Thoracic aorta (tissue), 2 donors: ENCODE measurements at places on chromosomes 7 and 10.

DNA sequence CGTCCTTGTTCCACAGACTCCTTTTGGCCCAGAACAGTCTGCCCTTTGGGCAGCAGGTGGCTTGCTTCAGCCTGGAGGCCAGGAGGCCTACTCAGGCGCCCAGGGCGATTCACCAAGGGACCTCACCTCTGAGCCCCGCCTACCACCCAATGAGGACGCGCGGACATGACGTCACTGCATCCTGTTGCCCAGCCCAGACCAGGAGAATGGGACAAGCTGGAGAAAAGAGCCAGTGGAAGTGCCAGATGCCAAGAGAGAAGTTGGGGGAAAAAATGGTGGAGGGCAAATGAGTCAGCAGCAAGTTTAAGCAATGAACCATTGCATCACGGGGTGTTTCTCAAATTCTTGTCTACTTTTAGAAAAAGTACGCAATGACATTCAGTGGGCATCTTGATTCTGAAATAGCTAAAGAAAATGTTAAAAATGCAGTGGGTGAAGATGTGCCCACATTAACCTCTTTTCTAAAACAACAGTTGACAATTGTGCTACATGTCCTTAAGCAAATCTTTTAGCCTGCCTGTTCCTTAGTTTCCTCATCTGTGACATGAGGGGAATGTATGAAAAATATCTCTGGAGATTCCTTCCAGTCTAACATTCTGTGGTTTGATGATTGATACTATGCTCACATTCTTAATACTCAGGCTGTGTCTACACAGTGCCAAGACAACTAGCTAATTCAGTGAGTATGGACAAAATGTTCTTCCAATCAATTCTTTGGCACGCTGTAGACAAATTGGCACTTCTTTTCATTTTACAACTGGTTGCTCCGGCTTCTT, 23.9 kb upstream of the LEP start:
- DNase-seq, result no peak

GRCh38 chr10:93245147-93245546, 171.5 kb downstream of the CYP26A1 start:
- DNase-seq, result no peak

- no peak for DNase-seq
Observed at GRCh38 chr10:133096616-133097269, 9.0 kb downstream of the ADGRA1 start.

DNA sequence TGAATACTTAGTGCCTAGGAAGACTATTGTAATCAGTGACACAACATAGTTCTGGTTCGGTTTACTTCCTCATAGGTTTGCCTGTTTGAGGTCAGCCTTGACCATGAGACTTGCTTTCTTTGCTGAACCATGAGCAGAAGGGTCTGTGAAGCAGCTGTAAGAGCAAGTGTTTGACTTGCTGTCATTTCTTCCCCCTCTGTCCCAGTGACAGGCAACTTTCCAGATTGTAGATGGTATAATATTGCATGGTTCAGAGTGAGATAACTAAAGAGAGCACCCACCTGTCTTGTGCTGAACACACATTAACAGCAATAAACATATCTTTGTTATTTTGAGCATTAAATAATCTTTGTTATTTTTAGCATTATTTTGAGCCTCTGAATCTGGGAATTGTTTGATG, 9.3 kb upstream of the RTKN2 start:
- DNase-seq, result no peak

- DNase-seq, result no peak
Observed at GRCh38 chr7:41973202-41973730, 263.7 kb downstream of the GLI3 start.

DNA sequence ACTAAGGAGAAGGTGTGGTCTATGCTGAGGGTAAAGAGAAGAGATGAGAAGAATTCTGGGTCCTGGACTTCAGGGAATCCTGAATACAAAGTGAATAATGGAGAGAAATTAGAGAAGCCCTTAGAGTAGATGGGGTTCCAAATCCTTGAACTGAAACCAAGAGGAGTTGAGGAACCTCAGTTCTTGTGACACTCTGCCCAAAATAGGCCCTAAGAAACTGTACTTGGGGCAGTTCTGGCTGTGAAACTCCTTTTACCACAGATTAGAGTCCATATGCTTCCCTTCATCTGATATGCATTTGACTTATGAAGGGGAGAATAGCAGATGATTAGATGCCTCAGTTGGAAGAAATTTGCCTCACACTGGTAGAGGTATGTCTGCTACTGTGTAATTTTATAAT, 19.0 kb downstream of the TES start:
- DNase-seq, result no peak

GRCh38 chr7:5539013-5539411, 115.4 kb upstream of the TNRC18 start:
- no peak for DNase-seq

DNA sequence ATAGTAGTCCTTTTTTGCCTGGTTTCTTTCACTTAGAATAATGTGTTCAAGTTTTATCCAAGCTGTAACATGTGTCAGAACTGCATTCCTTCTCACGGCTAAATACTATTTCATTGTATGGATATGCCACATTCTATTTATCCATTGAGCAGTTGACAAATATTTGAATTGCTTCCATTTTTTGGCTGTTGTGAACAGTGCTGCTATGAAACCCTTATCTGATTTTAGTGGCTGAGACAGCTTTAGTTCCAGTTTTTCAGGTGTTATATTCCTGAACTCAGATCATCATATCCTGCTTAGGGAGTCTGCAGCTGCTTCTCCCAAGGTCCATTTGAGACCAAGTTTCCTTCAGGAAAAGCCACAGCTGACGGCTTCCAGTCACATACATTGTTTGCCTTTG, 339.2 kb downstream of the GRID1 start:
- no peak for DNase-seq

GRCh38 chr7:26531926-26532325, 240.3 kb downstream of the SNX10 start:
- DNase-seq, result no peak

GRCh38 chr7:150717814-150718420, 1.5 kb downstream of the GIMAP1 start:
- no peak for DNase-seq

DNA sequence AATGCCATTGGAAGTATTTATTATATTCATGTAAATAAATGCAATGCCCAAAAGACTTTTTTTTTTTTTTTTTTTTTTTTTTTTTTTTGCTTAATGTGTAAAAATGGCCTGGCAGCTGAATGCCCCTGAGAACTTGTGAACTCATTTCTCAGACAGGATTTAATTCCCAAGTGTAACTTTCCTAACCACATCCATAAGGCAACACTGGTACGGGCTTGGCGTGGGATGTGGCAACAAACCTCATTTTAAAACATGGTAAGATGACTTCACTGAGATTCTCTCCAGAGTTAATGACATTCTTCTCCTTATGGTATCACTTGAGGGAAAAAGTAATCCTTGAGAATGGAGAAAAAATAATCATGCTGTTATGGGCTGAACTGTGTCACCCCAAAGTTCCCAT, 150.4 kb downstream of the DGKI start:
- DNase-seq, result no peak

DNA sequence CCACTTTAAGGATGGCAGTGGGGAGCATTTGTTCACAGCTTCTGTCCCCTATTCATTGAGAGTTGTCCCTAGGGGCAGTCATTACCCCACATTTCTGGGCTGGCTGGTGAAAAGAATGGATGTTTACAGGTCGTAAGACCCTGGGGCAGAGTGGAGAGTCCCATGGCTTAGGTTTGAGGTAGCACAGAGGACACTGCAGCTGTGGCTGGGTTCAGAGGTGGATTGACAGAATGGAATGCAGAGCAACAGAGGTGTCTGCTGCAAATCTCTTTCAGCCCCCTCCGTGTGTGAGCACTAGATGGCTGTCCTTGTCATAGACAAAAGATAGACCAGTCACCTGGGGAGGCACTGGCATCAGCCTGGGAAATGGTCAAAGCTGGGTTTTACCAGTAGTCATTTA, 141.9 kb downstream of the CACNB2 start:
- DNase-seq, result no peak

DNA sequence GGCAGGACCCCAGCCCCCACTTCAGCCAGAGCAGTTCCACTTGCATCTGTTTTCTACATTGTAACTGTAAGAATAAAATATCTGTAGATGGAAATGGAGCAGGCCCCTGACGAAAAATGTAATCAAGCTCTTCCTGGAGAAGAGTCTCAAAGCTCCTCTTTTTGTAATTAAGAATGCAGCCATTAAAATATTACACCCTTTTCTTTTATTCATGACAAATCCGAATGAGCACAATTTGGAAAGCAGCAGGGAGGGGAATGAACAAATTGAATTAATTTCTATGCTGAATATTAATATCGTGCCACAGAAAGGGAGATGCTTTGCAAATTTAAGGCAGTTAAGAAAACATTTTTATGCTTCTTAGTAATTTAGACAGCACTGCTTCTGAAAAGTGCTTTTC, 24.8 kb upstream of the CAPZA2 start:
- no peak for DNase-seq

- no peak for DNase-seq
Observed at GRCh38 chr7:64651203-64651602, 14.7 kb upstream of the ZNF107 start.

GRCh38 chr7:139441961-139442360, 41.5 kb downstream of the KLRG2 start:
- no peak for DNase-seq

DNA sequence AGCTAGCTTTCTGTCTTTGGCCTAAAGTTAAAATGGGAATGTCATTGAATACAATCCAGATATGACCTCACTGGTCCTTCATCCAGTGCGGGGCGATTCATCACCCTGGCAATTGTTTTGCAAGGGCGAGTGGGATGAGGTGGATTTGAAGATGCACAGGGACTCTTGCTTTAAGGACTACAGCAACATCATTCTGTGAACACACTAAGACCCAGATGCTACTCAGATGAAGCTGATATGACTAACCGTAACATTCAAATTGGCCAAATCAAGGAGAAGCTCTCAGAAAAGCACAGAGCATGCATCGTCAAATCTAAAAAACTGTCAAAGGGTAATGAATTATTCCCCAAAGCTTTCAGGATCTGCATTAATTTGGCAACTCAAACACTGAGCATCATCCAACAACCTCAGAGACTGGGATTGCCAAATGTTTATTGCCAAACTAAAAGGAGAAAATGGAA, 12.8 kb downstream of the CPA1 start:
- DNase-seq, result no peak

DNA sequence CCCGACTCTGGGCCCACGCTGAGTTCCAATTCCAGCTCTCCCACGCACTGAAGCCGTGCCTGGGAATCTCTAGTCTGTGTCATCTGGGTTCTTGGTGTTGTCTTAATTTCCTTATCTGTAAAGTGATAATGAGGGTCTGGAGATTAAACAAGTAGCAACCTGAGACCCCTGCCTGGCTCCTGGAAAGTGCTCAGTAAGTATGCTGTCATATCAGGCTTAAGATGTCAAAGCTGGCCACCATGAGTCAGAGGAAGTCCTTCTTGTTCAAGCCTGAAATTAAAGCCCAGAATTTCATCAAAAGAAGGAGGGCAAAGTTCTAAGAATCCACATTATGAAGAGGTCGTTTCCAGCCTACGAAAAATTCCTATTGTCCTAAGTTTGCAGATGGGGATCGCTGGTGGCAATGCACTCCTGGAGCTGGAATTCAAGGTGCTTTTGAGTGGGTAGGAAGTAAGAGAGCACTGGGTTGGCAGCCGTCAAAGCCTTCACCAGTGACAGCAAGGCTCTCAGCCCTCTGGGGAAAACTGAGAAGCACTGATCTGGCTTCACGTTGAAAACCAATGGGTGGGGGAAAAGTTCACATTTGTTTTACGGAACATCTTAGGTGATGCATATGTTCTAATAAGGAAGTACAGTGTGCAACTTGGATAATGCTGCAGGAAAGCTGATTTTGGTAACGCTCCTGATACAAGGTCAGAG, 50.3 kb upstream of the NCAPG2 start:
- DNase-seq, result no peak

DNA sequence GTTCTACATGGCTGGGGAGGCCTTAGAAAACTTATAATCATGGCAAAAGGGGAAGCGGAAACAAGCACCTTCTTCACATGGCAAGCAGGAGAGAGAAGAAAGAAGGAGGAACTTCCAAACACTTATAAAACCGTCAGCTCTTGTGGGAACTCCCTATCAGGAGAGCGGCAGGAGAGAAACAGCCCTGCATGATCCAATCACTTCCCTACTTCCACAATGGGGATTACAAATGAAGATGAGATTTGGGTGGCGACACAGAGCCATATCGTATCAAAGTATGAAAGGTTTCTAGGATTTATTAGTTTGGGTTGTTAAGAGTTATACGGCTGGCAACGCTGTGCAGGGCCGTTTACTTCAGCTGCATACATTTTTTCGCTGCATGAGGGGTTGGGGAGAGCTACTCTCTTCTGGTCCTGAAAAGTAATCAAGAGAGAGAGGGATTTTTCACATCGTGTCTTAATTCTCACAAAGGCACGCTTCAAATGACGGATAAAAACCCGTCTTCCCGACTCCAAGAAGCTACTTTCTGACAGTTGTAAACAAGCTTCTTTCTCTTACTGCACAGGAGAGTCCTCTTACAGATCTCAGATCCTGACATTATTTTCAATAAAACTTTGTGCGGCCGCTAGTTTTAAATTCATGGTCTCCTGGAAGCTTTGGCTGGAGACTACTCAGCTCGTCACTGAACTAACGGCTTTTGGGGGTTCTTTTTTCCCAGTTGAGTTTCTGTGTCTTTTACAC, 751 bp upstream of the GTPBP10 start:
- no peak for DNase-seq

- no peak for DNase-seq
Observed at GRCh38 chr7:46774515-46774914, 807.4 kb downstream of the TNS3 start.

GRCh38 chr10:9957351-9957750, 1060.3 kb upstream of the CELF2 start:
- no peak for DNase-seq

- no peak for DNase-seq
Observed at GRCh38 chr7:79529881-79530235, 76.4 kb upstream of the MAGI2 start.

DNA sequence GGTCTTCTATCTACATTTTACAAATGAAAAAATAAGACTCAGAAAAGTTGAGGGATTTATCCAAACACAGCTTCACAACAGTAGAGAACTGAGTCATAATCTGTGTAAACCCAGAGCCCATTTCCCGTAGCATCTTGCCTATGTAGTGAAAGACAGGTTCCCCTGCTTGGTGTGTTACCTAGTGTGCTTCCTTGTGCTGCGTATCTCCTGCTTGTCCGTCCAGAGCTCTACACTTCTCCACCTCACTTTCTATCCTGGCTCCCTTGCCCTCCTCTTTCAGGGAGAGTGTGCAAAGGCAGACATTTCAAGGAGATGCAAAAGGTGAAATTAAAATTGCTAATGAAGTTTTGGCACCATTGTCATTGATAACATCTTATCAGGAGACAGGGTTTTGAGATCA, 1.4 kb upstream of the ASNS start:
- DNase-seq, result no peak

- no peak for DNase-seq
Observed at GRCh38 chr7:21454182-21454581, 26.3 kb downstream of the SP4 start.
